ENCODE measurements at places on chromosomes 4 and X. TPM values are rescaled to one million over a fixed set of nuclear protein-coding genes. Genes with fewer than 3 reads are reported as not detected.
A peak's percentile ranks its signal among the peaks of the same experiment; 100 is the strongest.

The FDCSP gene
- total RNA-seq: not detected

The KLB gene
- total RNA-seq: 0.34 TPM

DNA sequence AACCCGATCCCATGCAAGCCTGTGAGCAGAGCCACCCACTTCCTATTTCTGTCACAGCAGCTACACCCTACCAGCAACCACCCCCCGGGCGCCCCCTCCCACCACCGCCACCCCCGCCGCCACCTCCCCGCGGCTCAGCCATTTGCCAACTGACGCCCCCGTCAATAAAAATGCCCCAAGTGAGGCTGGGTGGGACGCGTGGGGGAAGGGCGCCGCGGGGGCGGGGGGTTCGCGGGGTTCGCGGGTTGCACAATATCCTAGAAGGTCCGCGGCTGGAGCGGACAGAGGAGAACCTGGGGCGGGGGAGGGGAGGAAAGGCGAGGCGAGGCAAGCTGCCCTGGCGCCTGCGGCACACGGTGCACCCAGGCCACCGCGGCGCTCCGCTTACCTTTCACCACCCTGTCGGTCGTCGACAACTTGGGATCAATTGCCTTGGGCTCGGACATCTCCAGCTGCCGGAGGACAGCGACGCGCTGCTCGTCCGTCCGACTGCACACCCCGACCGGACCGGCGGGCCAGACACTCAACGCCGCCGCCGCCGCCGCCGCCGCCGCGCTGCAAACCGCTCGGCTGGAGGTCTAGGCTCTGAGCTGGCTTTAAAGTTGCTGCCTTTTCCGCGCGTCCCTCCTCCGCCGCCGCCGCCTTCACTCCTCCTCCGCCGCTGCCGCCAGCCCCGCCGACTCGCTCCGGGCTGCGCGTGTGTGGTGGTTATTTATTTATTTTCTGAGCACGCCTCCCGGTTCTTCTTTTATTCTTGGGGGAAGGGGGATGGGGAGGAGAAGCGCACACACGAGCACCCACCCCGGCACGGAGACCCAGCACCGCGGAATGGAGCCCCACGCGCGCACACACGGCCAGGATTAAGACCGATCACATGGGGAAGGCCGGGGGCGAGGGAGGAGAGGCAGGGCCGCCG is 717 bp downstream of the PPP3CA start:
- peaks cover 30% of the 10 kb centered on the region for H3K4me1 ChIP-seq
- peak overlapping the region; percentile 75 for H3K4me3 ChIP-seq
- H3K27ac ChIP-seq: peak overlapping the region; percentile 96
- H3K36me3 ChIP-seq: no peaks in the 10 kb centered on the region
- peak; percentile 67 for DNase-seq
- H3K27me3 ChIP-seq: no peaks in the 10 kb centered on the region

GRCh38 chrX:125604448-125604847 is 284.8 kb downstream of the TEX13C start:
- H3K27ac ChIP-seq: no peak overlapping the region
- no peak overlapping the region for H3K4me3 ChIP-seq
- no peak for DNase-seq
- H3K36me3 ChIP-seq: no peaks in the 10 kb centered on the region
- no peaks in the 10 kb centered on the region for H3K4me1 ChIP-seq

- H3K4me1 ChIP-seq: no peaks in the 10 kb centered on the region
- H3K36me3 ChIP-seq: no peaks in the 10 kb centered on the region
- DNase-seq: no peak
- H3K4me3 ChIP-seq: no peak overlapping the region
- H3K27me3 ChIP-seq: no peaks in the 10 kb centered on the region
- H3K27ac ChIP-seq: no peak overlapping the region
These were observed 51.0 kb upstream of the BEND2 start for GRCh38 chrX:18271725-18272124.

GRCh38 chrX:150047818-150048217 is 109.5 kb upstream of the EOLA2 start:
- DNase-seq: no peak
- H3K36me3 ChIP-seq: no peaks in the 10 kb centered on the region
- no peak overlapping the region for H3K27ac ChIP-seq
- H3K4me3 ChIP-seq: no peak overlapping the region
- no peaks in the 10 kb centered on the region for H3K27me3 ChIP-seq
- no peaks in the 10 kb centered on the region for H3K4me1 ChIP-seq

GRCh38 chr4:173704201-173704600 is 174.2 kb upstream of the HAND2 start:
- H3K4me1 ChIP-seq: no peaks in the 10 kb centered on the region
- no peaks in the 10 kb centered on the region for H3K27me3 ChIP-seq
- no peak overlapping the region for H3K27ac ChIP-seq
- no peaks in the 10 kb centered on the region for H3K36me3 ChIP-seq

DNA sequence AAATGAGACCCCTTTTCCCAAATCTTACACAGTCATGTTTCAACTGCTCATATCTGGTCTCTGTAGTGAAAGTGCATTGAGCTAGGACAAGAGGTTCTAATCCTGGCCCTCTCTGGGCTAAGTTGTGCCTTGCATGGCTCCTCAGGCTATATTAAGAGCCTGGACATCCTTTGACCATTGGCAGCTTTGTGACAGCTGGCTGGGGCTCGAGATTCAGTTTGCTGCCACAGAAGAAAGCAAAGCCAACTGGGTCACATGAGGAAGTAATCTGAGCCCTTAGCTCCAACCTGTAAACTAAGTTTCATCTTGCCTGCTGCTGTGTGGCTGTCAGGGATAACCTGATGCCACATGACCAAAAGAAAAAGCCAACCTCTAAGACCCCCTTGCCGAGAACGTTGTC is 51.8 kb upstream of the JADE1 start:
- DNase-seq: no peak
- H3K36me3 ChIP-seq: no peaks in the 10 kb centered on the region
- H3K4me1 ChIP-seq: no peaks in the 10 kb centered on the region
- no peak overlapping the region for H3K27ac ChIP-seq
- no peak overlapping the region for H3K4me3 ChIP-seq

GRCh38 chrX:5810636-5811035 is 418.0 kb downstream of the NLGN4X start:
- H3K27me3 ChIP-seq: no peaks in the 10 kb centered on the region
- no peak overlapping the region for H3K4me3 ChIP-seq
- no peak overlapping the region for H3K27ac ChIP-seq
